ENCODE measurements at places on chromosomes 16 and 17.

DNA sequence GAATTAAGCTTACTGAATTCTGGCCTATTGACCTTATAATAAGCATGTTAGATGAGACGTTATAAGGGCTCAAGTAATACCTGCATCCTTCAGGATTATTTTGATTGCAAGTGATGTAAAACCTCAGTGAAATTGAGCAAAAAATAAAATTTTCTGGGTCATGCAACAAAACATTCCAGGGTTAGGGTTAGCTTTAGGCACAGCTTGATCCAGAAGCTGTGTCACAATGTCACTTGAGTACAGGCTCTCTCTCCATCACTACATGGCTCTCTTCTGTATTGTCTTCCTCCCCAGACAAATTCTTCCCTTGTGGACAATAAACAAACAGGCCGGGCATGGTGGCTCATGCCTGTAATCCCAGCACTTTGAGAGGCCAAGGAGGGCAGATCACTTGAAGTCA lies 3.6 kb upstream of the NUP93 start:
- no peak for DNase-seq

DNA sequence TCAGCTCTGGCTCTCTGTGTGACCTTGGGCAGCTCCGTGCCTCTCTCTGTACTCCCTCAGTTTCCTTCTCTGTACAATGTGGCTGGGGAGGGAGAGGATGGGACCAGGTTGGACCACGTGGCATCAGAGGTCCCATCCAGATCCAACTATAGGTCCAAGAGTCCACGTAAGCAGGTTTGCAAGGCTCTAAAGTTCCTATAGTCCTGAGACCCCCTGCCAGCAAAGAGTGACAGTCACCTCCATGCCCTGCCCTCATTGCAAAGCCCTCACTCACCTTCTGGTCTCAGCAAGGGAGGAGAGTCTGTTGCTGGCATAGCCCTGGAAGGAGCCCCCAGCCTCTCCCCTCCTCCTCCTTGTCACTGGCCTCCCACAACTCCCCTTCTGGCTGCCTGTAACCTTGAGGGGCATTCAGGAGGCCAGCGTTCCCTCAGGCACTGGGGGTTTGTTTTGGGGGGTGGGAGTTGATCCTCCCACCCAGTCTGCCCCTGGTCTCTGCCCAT lies 6.1 kb upstream of the DRC7 start:
- no peak for DNase-seq

- DNase-seq = no peak
Measured at GRCh38 chr17:40484285-40484972, 17.0 kb downstream of the TNS4 start.

DNA sequence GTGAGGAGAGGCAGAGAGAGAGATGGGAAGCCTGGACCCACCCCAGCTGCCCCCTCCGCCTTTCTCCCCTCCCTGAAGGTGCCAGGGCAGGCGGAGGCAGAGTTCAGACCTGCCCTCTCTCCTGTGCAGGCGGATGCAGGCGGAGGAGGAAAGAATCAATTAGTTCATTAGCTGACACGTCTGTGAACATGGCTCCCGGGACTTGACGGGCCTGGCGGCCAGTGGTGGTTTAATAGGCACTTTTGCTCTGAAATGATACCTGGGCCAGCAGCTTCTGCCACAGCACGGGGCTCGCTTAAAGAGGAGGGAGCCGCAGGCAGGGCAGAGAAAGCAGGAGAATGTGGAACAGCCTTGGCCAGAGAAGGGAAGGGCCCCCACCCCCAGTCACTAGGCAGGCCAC lies 98.1 kb downstream of the SDK2 start:
- no peak for DNase-seq

Measured in stimulated activated CD8-positive, alpha-beta memory T cell treated with anti-CD3 and anti-CD28 coated beads, Interleukin-4, amount 100 ng/mL, for 1 hour (primary cell).